ENCODE measurements at places on chromosomes 13 and 19.
A peak's percentile ranks its signal among the peaks of the same experiment; 100 is the strongest.

- no peak for DNase-seq
Measured at GRCh38 chr19:49067554-49067953, 2.9 kb upstream of the NTF4 start.

- no peak for DNase-seq
Measured at GRCh38 chr19:4456476-4456842, 1.1 kb downstream of the UBXN6 start.

- DNase-seq: no peak
Measured at GRCh38 chr19:15014579-15014978, 34.7 kb upstream of the CASP14 start.

GRCh38 chr19:8243146-8243545, 34.0 kb downstream of the CERS4 start:
- DNase-seq: no peak

DNA sequence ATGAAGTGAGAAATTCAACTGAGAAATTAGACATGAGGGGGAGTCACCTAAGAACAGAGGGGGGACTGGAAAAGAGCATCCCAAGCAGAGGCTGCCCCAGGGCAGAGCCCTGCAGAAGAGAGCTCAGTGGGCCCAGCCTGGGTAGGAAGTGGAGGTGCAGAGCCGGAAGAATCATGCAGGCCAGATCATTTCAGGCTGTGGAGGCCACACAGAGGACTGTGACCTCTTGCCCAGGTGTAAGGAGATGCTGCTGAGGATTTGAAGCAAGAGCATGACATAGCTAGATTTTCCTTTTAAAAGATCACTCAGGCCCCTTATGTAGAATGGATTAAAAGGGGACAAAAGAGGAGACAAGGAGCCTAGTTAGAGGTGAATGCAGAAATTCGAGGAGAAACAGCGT, 63.9 kb upstream of the SPATA13 start:
- DNase-seq: no peak

GRCh38 chr19:3932931-3933810, at the start of gene NMRK2:
TSS of gene NMRK2 (plus strand) at chr19:3933069. CDS start at chr19:3933672, 603 bp downstream.
- no peak for DNase-seq

DNA sequence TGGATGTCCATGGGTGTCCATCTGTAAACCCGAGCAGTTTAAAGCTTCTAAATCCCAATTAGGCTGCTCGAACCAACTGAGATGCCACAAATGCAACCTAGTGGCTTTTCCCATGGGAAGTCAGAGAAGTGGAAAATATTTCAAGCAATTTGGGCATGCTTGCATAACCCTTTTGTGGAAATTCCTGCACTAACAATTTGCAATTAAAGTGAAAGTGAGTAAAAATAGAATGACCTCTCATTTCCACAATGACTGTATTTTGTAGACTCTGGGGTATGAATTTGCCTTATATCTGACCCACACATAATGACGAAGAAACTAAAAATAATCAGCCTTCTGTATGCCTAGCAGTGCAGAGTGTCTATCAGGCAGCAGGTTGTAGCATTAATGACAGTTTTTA, 91.8 kb upstream of the TSC22D1 start:
- DNase-seq: no peak

- no peak for DNase-seq
Measured at GRCh38 chr19:46150606-46151005, 2.6 kb downstream of the IGFL2 start.

DNA sequence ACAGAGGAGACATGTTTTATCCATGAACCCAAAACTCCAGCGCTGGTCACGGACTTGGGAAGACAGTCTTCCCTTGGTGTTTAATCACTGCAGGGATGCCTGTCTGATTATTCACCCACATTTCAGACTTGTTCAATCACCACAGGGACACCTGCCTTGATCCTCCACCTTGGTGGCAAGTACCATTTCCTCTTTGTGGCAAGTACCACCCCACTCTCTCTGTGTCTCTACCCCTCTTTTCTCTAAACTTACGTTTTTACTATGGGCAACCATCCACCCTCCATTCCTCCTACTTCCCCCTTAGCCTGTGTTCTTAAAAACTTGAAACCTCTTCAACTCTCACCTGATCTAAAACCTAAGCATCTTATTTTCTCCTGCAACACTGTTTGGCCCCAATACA, 16.8 kb downstream of the ZNF83 start:
- no peak for DNase-seq

GRCh38 chr13:105638426-105638825, 897.0 kb downstream of the EFNB2 start:
- no peak for DNase-seq

DNA sequence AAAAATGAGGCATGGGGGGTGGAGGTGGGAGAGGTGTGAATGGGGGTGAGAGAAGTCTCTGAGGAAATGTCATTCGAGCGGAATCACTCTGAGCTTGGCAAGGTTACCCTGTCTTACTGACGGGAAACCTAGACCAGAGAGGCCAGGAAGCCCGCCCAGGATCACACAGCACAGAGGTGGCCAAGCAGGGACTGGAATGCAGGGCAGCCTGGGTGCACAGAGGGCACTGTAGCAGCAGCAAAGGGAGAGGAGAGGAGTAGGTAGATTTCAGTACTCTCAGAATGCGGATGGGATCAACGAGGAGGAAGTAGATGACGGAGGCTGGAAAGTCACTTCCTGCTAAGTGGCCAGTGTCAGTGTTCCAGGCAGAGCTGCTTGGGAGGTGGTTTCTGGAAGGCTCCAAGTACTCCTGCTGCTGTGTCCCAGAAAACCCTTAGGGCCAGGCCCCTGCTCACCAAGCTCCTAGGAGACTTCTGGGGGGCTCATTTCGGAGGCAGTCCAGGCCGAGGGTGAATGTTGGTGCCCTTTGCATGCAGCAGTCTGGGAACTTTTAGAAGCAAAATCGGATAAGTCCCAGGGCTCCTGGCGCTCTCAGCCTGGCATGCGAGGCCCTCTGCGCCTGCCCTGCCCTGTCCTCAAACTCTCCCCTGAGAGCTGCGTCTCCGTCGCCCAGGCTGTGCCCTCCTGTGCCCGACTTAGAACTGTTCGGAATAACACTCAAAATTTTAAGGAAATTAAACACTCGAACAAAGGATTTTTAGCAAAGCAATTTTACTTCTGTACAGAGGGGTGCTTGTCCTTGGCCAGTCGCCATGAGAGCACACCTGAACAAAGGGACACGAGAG, 33.5 kb downstream of the DNM2 start:
- DNase-seq: no peak

DNA sequence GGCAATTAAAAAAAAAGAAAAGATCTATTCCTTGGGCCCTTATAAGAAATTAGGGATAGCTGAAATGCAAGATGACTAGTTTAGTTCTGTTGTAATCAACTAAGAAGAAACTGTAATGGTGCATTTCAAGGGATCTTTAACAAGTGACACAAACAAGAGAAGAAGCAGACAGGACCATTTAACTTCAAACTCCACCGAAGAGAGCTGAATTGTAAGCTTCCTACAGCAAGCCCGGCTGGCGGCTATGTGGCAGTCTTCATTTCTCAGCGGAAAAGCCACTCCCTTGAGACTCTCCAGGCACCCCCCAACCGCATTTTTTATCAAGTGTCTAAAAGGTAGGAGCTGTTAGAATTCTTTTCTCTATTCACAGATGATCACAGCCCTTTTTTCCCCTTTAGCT, 305.2 kb upstream of the ZNF507 start:
- no peak for DNase-seq

DNA sequence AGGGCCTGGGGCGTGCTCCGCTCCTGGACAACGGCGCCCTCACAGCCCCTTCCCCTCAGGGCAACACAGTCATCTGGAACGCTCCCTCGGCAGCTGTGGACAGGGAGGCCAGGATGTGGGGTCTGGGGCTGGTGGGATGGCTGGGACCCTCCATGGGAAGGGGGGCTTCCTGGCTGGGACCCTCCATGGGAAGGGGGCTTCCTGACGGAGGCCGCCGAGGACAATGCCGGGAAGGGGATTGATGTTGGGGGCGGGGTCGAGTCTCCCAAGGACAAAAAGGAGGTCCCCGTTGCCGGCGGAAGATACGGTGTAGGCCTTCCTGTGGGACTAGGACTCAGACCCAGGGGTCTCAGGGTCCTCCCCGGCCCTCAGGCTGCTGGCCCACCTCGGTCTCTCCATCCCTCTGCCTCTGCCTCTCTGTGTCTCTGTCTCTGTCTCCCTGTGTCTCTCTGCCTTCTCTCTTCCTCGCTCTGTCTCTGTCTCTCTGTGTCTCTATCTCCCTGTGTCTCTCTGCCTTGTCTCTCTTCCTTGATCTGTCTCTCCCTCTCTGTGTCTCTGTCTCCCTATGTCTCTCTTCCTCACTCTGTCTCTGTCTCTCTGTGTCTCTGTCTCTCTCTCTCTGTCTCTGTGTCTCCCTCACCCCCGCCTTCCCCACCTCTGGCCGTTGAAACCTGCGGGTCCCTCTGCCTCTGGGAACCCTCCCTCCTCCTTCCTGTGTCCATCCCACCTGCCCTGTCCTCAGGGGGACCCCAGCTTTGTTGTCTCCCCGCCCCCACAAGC, 2.7 kb upstream of the MADCAM1 start:
- DNase-seq: no peak

GRCh38 chr19:4094761-4095487, 28.2 kb upstream of the ZBTB7A start:
- DNase-seq: no peak

DNA sequence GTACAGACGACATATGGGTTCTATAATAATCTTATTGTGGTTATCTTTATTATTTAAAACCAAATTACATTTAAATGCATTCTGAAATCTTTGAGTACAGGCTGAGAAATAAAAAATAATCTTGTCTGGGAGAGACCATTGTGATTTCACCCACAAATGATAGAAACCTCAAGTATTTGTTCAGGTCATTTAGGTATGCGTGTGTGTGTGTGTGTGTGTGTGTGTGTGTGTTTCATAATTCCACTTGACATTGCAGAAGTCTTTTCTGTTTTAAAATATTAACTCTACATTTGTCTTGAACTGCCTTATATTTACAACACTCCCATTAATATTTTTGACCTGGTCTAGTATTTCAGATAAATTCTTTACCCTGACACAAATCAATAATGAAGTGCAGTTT, 126.9 kb downstream of the SPRY2 start:
- no peak for DNase-seq

- no peak for DNase-seq
Measured at GRCh38 chr13:113948034-113948742, 25.7 kb downstream of the C13orf46 start.

- no peak for DNase-seq
Measured at GRCh38 chr13:39941911-39942551, 286.6 kb downstream of the COG6 start.

DNA sequence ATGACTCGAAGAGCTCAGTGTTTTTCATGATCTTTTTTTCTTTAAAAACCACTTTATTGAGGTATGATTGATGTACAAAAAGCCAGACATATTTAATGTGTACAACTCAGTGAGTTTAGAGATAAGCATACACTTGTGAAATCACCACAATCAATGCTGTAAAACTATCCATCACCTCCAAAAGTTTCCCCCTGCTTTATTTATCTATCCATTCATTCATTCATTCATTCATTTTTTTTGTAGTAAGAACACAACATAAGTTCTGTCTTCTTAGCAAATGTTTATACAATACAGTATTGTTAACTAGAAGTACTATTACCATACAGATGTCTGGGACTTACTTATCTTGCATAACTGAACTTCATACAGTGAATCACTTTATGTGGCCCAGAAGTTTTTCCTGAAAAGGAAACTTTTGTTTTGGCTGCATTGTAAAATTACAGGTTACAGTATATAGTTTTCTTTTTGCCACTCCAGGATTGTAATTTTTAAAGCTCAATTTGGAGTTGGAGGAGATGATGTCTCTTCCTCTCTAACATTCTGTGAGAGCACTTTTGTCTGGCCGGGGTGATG, 6.7 kb downstream of the RAP2A start:
- no peak for DNase-seq

GRCh38 chr13:93765062-93765461, 538.5 kb downstream of the GPC6 start:
- no peak for DNase-seq

GRCh38 chr19:30222428-30222873, 149.7 kb upstream of the ZNF536 start:
- no peak for DNase-seq

DNA sequence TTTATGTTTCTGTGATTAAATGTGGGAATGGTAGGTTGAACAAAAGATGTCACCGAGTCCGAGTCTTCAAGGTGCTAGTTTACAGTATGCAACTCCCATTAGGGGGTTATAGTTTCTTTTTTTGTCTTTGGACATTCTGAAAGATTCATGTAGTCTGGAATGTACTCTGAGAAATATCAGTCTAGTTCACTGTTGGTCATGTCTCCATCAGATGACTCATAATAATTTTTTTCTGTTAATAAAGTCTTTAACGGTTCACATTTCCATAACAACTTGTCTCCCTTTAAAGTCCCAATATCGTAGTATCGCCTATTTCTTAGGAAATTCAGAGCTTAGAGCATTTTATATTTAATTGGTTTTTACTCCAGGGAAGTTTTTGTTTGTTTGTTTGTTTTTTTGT, 13.5 kb upstream of the ESD start:
- no peak for DNase-seq

DNA sequence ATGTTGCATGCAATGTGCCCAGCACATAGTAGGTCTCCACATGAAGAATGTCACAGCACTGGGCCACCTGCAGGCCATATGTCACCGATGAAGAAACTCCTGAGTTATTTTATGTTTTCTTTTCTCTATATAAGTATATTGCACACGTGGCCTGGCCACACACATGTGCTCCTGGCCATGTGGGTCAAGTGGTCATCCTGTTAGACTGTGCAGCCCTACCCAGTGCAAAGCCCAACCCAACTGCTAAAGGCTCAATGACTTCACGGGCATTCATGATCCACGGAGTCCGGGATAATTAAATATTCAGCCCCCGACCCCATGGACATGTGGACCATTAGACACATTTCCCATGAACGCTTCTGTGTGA, 163.2 kb downstream of the TEX29 start:
- DNase-seq: no peak

DNA sequence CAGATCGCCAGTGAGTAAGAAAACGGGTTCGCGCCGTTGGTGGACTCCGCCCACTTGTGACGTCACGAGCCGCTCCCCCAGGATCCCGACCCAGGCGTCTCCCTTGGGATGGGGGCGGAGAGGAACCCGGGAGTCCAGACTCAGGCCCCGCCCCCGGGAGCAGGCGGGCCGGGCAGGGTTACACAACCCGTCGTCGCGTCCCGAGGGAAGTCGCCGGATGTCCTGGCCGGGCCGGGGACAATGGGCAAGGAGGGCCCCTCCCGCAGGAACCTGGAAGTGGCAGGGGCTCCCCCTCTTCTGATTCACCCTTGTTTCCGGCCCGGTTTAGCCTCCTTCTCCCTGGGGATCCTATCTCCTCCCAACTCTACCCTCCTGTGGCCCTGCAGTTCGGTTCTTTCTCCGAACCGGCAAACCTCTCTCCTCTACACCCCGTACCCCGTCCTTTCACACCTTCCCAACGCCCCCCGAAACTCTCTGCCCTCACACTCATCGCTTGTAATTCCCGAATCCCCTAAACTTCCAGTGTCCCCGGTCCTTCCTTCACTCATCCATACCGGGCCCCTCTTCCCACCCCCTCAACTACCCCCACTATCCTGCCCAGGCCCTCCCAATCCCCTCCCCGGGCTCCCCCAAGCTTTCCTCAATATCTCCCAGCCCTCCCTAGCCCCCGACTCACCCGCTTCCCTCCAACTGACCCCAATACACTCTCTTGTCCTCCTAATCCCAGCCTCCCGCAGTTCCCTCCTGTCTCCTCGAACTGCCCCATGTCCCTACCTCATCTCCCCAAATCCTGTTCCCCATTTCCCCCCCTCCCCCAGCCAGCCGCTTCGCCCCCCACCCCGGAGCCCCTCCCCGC, 20.0 kb upstream of the ERCC1 start:
- DNase-seq: peak; percentile 56

Measured in NCI-H748 treated with DMSO at 0.1 percent for 48 hours (cell line).